Activated naive CD8-positive, alpha-beta T cell treated with anti-CD3 and anti-CD28 coated beads, Interleukin-2, amount 10 ng/mL, durations not matched to agents 7 days and 5 days (primary cell): ENCODE measurements at places on chromosomes 16 and 17.

- peak; percentile 47 for DNase-seq
These were observed 43.4 kb downstream of the ZNF276 start for GRCh38 chr16:89764711-89765201.

- no peak for DNase-seq
These were observed 17.7 kb downstream of the SIAH1 start for GRCh38 chr16:48367441-48368049.

DNA sequence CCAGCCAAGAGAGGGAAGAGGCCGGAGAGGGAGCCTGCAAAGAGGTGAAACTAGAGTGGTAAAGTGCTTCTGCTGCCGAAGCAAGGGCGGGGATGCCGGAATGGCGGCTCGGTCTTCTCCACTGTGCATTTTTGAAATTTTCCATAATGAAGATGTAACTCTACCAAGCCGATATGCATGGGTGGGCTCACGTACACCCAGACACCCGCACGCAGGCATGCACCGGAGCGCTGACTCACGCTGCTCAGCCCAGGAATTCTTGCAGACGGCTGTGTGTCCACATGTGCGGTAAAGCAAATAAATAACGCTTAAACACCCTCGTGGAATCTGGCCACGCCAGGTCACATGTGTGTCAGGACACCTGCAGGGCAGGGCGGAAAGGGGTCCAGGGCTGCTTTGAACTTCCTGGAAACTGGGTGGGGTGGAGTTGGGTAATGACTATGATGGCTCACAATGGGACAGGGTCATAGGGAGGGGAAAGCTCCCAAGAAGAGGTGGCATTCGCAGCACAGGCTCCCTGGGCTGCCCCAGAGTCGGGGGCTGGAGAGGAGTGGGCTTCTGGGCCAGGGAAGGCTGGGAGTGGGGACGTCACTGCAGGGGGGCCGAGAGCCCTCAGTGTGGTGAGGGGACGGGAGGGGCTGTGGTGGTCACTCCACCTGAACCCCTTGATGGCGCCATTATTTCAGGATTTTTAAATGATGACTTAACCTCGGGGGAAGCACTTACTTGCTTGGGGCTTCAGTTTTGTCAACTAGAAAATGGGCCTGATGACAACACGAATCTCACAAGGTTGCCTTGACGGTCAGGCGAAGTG lies 265.5 kb downstream of the PARN start:
- DNase-seq, result no peak

GRCh38 chr16:89759746-89760340 lies 38.5 kb downstream of the ZNF276 start:
- no peak for DNase-seq

DNA sequence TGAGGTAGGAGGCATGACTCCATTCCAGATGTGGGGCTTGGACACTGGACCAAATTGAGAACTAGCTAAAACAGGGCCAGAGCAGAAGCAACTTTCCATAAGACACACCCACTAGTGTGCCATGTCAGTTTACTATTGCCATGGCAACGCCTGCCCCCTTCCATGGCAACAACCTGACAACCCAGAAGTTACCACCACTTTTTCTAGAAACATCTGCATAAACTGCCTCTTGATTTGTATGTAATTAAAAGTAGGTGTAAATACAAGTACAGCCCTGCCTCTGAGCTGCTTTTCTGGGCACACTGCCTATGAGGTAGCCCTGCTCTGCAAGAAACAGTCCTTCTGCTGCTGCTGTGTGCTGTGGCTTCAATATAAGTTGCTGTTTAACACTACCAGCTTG lies 19.5 kb upstream of the SCNN1B start:
- no peak for DNase-seq

DNA sequence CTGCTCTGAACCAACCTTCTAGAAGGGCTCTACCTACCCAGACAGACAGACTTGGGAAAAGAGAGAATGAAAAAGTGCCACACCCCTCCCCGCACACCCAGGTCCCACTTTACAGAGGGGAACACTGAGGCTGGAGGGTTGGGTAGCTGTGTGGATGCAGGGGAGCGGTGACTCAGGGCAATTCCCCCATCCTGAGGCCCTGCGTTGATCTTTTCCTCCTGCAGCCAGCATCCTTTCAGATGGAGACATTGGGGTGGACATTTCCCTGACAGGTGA lies 10.0 kb downstream of the CETP start:
- DNase-seq, result no peak
